GM13977 (cell line): ENCODE measurements at places on chromosomes 3 and 15.
A peak's percentile ranks its signal among the peaks of the same experiment; 100 is the strongest.

DNA sequence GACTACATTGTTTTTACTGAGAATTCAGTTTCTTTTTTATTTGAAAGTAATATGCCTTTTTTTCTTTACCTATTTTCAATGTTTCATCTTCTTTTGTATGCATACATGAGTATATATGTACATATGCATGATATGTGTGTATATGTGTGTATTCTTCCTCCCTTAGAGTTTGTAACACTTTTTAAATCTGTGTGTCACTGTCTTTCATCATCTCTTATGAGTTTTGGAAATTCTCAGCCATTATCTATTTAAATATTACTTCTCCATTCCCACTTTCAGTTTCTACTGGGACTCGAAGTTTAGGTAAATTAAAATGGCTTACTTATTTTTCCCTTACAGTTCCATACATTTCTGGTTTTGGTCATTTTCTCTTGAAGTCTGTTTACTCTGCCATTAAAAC is 754.1 kb downstream of the GRM7 start:
- no peak for DNase-seq

DNA sequence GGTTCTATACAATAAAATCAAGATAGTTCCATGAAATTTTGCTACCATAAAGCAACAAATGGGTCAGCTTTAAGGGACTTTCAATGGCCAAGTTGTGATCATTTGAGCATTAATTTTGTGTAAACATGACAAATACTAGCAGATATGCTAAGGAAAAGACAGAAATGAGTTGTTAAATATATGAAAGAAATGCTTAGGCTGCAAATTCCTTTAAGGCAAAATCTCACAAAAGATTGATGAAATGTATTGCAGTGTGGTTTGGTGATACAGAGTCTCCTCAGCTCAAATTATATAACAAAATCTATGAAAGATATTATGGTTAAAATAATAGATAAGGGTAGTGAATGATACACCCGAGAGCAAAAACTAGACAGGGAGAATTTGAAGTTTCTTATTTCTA is 377.2 kb downstream of the RAP2B start:
- DNase-seq, result no peak

- DNase-seq, result peak; percentile 84
These were observed 37.8 kb upstream of the USP3 start for GRCh38 chr15:63466378-63467192.

DNA sequence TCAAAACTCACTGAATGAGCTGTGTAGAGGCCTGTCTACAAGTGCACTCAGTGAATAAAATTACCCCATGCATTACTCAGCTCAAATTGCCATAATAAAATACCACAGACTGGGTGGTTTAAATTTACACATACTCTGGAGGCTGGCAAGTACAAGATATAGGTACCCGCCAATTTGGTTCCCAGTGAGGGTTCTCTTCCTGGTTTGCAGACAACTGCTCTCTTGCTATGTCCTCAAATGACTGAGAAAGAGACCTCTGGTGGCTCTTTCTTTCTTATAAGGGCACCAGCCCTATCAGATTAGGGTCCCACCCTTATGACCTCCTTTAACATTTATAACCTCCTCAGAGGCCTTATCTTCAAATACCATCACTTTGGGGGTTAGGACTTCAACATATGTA is 237.0 kb downstream of the CPNE4 start:
- no peak for DNase-seq

DNA sequence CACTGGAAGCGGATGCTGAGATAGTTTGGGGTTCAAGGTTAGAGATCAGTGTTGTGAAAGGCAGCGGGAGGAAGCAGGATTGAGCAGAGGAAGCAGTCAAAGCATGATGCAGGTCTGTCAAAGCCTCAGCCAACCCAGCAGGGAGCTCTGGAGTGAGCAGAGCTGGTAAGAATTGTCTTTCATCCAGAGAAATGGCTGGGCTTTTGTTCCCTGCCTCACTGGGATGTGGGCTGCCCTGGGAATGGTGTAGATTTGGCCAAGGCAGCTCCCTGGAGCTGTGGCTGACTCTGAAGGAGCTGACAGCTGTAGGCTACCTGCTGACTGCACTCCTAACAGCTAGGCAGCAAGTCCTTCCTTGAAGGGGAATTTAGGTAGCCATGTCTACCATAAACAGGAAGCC is 61.9 kb upstream of the STXBP5L start:
- no peak for DNase-seq

- no peak for DNase-seq
These were observed 196.2 kb upstream of the AZI2 start for GRCh38 chr3:28544831-28545230.

DNA sequence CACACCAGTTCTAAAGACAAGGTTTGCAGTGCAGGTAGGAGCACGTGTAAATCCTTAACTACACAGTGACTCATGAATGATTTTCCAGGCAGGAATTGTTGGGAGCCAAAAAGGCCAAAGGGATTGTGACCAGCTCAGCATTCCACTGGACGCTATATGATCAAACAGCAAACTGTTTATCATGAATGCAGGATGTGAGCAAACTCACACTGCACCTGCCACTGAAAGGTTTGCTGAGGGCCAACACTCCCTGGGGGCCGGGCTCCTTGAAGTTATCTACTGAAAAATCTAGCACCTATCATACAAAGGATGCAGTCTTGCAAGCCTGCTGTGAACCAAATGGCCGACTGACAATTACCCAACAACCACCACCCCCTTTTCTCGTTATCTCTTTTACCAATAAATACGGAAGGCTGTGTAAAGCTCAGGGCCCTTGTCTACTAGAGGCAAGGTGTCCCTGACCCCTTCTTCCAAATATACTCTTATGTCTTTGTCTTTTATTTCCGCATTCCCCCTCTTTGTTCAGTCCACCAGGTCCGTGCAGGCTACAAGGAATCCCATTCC is 11.5 kb upstream of the DNASE1L3 start:
- DNase-seq, result no peak

DNA sequence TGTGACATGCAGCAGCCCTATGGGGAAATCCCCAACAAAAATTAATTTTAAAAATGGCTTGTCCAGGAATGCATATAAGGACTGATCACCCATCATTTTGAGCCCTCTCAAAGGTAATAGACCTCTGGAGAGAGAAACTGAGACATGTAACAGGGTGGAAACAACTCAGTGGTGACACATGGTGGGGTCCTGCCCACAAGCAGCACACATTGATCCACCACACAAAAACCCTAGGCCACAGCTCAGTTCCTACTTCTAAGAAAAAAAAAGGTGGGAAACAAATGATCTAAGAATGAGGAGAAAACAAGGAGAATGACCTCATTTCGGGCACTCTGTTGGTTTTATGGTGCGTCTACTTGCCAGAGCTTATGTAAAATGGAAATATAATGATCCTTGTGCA is 1.9 kb upstream of the SLC41A3 start:
- no peak for DNase-seq

DNA sequence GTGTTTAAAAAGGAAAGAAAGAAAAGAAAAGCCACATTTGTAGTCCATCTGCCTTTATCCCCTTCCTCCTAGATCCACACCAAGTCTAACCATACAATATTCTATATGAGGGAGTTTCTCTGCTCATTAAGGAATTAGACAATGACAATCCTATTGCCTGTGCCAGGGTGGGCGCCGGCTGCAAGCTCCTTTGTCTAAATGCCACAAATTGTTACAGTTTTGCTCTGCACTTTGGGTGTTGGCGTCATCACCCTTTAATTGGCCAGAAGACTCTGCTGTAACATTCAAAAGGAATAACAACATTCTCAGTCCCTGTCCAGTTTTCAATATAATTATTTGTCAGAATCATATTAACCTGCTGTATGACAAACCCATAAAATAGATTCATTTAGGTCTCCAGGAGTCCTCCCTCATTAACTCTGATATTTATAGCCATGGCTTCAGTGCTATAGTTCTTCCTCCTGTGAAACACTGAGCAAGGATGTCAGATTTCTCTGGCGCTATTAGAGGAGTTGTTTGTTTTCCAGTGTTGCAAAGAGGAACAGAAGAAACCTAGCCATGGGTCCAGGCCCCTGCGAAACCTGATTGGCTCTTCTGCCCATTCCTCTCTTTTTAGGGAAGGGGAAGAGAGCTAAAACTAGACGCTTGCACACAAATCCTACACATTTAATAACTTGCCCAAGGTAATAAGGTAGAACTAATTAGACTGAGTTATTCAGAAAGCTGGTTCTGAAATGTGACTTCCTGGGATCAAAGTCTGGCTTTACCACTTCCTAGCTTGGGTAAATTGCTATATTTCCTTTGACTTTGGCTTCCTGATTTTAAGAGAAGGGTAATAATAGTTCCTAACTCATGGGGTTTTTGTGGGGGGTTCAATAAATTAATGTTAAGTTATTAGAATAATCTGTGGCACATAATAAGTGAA is 112.4 kb downstream of the CD47 start:
- DNase-seq, result no peak

GRCh38 chr15:88080616-88081015 is 175.9 kb downstream of the NTRK3 start:
- no peak for DNase-seq

- DNase-seq, result peak; percentile 72
These were observed 1.3 kb downstream of the NGLY1 start for GRCh38 chr3:25781758-25782594.

- no peak for DNase-seq
These were observed 99.7 kb upstream of the ABHD17C start for GRCh38 chr15:80595396-80595795.

- no peak for DNase-seq
These were observed 2.7 kb downstream of the SPESP1 start for GRCh38 chr15:68933001-68933400.

GRCh38 chr3:13303410-13303809 is 116.7 kb downstream of the NUP210 start:
- DNase-seq, result no peak

GRCh38 chr15:101505610-101506337 is 16.3 kb upstream of the PCSK6 start:
- peak; percentile 3 for DNase-seq

- no peak for DNase-seq
These were observed 27.7 kb upstream of the VPS33B start for GRCh38 chr15:91050128-91050455.

GRCh38 chr3:143972505-143973258 is 1.1 kb downstream of the DIPK2A start:
- DNase-seq, result peak; percentile 77

- no peak for DNase-seq
These were observed 35.8 kb downstream of the ANAPC13 start for GRCh38 chr3:134449951-134450350.

GRCh38 chr3:194312186-194312742 is 38.9 kb downstream of the CPN2 start:
- no peak for DNase-seq

GRCh38 chr3:167930453-167930852 is 165.3 kb downstream of the GOLIM4 start:
- no peak for DNase-seq

GRCh38 chr3:70615286-70615685 is 302.8 kb upstream of the MDFIC2 start:
- no peak for DNase-seq

DNA sequence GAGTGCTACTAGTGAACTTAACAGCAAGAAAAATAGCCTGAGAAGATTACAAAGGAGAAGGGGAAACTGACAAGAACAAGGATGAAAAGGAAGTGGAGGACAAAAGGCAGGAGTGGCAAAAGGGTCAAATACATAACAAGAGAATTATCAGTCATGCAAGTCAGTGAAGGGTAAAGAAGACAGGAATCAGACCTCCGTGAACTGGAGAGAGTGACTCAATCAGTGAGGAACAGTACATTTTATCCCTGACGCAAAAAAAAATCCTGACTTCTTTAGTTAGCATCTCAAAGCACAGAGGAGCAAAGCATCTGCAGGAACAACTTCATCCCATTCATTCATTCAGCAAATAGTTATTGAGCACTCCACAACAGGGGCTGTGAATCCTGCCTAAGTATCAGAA is 97.8 kb downstream of the SST start:
- no peak for DNase-seq

DNA sequence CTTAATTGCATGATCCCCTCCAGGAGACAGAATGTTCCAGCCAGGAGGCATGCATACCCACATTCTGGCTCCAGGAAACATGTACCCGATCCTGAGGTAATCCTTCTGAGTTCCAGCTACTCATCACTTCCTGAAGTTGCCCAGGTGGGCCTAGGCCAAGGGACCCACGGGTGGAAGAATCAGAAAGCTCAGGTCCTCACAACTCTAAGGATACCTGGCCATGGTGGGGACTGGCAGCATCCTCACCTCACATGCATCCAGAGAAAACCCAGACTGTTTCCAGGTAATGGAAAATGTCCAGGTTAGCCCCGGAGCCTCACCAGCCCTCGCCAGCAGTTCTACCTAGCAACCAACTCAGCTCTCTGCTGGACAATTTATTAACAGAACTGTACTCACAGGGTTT is 78.2 kb downstream of the DAPK2 start:
- no peak for DNase-seq

GRCh38 chr3:152051501-152052404 is 178.3 kb downstream of the SUCNR1 start:
- DNase-seq, result peak; percentile 21

DNA sequence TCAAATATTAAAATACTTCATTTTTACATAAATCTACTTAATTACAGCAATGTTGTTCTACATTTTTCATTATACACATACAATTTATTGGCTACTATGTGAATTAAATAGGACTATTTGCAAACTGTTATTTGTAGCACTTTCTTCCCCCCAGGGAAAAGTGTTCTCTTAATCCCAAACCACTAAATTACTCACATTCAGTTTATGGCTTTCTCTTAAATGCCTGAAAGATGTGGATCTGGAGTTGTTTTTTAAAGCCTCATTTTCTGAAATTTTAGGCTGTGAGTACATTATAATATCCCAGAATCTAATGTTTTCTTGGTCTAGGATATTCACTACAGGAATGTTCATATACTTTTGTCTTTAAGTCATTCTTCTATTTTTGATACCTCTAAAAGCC is 32.7 kb downstream of the PRTG start:
- no peak for DNase-seq

DNA sequence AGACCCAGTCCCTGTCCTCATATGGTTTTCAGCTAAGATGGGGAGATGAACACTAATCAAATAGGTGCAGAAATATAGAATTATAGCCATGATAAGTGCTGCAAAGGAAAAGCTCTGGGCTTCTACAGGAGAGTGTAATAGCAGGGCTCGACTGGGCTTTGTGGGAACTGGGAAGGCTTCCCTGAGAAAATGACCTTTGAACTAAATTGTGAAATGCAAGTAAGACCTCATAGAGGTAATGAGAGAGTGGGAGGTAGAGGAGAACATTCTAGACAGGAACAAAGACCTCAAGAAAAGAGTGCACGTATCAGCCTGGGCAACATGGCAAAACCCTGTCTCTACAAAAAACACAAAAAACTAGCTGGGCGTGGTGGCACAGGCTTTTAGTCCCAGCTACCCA is 231.6 kb downstream of the ABHD5 start:
- DNase-seq, result no peak

GRCh38 chr3:166457382-166457781 is 620.2 kb upstream of the BCHE start:
- DNase-seq, result no peak
